ENCODE measurements at places on chromosomes 3 and 15. TPM values are rescaled to one million over a fixed set of nuclear protein-coding genes. Genes with fewer than 3 reads are reported as not detected.

The PARP15 gene
- 3.9 TPM for total RNA-seq

The OSTN gene
- total RNA-seq: 0.36 TPM

- no peaks in the 10 kb centered on the region for H3K36me3 ChIP-seq
- no peak overlapping the region for H3K4me3 ChIP-seq
- H3K27me3 ChIP-seq: no peaks in the 10 kb centered on the region
- DNase-seq: no peak
Observed at GRCh38 chr3:6425289-6425820, 435.6 kb upstream of the GRM7 start.

DNA sequence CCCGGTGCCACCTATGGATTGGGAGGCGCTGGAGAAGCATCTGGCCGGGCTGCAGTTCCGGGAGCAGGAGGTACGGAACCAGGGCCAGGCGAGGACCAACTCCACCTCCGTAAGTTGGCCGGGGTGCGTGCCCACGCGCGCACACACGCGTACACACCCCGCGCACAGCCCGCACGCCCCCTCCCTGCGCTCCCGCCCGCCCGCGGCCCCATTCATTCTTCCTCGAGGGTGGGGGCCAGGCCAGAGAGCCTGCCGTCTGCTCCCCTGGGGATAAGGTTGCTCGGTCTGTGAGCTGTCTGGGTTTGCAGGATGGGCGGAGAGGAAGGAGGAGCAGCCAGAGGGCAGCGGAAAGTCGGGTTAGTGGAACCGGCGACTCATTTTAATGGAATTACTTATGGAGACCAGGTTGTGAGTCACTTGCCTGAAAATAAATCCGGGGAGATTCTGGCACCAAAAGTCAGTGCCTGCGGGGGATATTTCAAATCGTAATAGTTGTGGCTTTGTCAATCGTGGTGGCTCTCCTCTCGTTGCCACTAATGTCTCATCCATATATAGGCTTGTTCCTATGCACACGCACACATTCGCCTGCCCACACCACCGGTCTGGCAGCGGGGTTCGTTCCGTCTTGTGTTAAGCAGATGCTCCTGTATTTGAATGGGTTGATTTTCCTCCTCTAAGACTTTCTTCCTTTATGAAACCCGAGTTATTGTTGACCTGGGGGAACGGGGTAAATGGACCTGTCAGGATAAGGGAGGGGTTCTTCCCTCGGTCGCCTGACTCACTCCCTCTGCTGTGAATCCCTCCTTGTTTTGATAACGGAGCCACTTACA is 223.4 kb upstream of the IL12A start:
- H3K4me1 ChIP-seq: peaks cover 63% of the 10 kb centered on the region
- peaks cover 5% of the 10 kb centered on the region for H3K36me3 ChIP-seq
- no peaks in the 10 kb centered on the region for H3K27me3 ChIP-seq
- peak; percentile 93 for DNase-seq

DNA sequence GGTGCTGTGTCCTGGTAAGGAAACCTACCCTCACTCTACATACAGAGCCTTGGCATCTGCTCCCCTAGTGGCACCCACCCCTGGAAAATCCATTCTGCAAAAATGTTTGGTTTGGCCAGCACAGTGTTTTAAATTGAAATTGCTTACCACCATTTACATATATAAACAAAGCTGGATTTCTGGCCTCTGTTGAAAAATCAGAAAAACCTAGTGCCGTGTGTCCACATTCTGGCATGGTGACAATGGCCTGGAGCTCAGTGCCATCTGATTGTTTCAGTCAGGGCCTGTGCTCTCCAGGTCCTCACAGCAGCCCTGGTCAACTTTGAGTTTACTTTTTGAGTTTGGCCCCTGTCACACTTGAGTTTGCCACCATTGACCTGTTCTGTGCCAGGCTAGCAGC is 2.9 kb upstream of the IL17RC start:
- no peaks in the 10 kb centered on the region for H3K36me3 ChIP-seq
- peaks cover 56% of the 10 kb centered on the region for H3K4me1 ChIP-seq
- no peak for DNase-seq
- peak overlapping the region; percentile 97 for H3K27ac ChIP-seq

- H3K27me3 ChIP-seq: no peaks in the 10 kb centered on the region
- no peak overlapping the region for H3K4me3 ChIP-seq
- no peaks in the 10 kb centered on the region for H3K36me3 ChIP-seq
- H3K27ac ChIP-seq: no peak overlapping the region
- no peak for DNase-seq
Observed at GRCh38 chr3:151468284-151468917, 7.5 kb upstream of the IGSF10 start.

- H3K27ac ChIP-seq: peak overlapping the region; percentile 51
- peaks cover 11% of the 10 kb centered on the region for H3K4me1 ChIP-seq
- no peaks in the 10 kb centered on the region for H3K27me3 ChIP-seq
- DNase-seq: peak; percentile 86
- H3K4me3 ChIP-seq: peak overlapping the region; percentile 49
Observed at GRCh38 chr3:157542711-157543500, 39.7 kb upstream of the VEPH1 start.

DNA sequence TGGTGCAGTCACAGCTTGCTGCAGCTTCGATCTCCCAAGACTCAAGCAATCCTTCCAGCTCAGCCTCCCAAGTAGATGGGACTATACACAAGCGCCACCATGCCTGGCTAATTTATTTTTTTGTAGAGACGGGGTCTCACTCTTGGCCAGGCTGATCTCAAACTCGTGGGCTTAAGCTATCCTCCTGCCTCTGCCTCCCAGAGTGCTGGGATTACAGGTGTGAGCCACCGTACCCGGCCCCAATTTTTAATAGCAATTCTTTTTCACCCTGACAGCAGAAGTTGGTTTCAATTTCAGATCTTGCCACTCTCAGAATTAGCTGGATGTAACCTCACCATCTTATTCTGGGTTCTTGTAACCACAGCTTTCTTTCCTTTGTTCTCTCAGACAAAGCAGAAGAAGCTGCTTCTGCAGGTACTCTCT is 64.8 kb downstream of the TRIM71 start:
- H3K4me1 ChIP-seq: no peaks in the 10 kb centered on the region
- no peak for DNase-seq
- H3K4me3 ChIP-seq: no peak overlapping the region
- no peaks in the 10 kb centered on the region for H3K27me3 ChIP-seq

DNA sequence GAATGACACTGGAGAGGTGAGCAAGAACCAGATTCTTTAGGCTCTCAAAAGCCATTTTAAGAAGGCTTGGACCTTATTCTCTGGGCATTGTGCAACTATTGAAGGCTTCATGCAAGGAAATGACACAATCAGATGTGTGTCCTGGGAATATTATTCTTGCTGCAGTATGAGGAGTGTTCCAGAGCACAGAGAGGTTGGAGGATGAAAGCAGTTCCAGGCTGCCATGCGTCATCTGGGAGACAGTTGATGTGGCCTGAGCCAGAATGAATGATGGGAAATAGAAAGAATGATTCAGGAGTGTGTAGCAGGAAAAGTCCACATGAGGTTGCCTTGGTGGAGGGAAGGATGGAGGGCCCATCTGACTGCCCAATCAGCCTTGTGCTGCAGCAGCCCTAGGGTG is 123.1 kb downstream of the CHCHD6 start:
- peak overlapping the region; percentile 62 for H3K27ac ChIP-seq
- H3K27me3 ChIP-seq: no peaks in the 10 kb centered on the region
- no peak for DNase-seq
- H3K4me1 ChIP-seq: no peaks in the 10 kb centered on the region
- H3K36me3 ChIP-seq: no peaks in the 10 kb centered on the region

GRCh38 chr15:49242820-49243219 is 72.8 kb downstream of the GALK2 start:
- H3K27me3 ChIP-seq: no peaks in the 10 kb centered on the region
- H3K36me3 ChIP-seq: no peaks in the 10 kb centered on the region
- DNase-seq: no peak
- no peak overlapping the region for H3K4me3 ChIP-seq
- H3K4me1 ChIP-seq: peaks cover 69% of the 10 kb centered on the region

DNA sequence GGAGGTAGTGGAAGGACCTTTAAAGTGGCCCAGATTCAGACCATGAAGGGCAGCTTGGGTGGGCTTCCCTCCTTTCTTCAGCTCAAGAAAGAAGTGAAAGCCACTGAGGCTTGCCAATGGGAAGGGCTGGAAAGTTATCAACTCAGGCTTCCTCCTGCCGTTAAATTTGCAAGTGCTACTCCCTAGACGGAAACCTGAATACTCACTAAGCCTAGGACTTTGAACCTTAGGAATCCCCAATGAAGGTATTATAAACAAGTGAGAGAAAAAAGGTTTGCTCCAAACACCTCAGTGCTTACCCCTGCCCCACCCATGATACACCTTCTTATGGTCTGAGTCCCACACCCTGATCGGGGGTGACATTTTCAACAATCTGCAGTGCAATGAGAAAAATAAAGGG is 396.4 kb downstream of the SHQ1 start:
- no peaks in the 10 kb centered on the region for H3K36me3 ChIP-seq
- no peak for DNase-seq
- peaks cover 5% of the 10 kb centered on the region for H3K4me1 ChIP-seq
- H3K27ac ChIP-seq: no peak overlapping the region
- H3K4me3 ChIP-seq: no peak overlapping the region

- DNase-seq: no peak
- H3K27me3 ChIP-seq: no peaks in the 10 kb centered on the region
- peaks cover 1% of the 10 kb centered on the region for H3K4me1 ChIP-seq
- H3K27ac ChIP-seq: no peak overlapping the region
- H3K36me3 ChIP-seq: no peaks in the 10 kb centered on the region
Observed at GRCh38 chr3:185342459-185343174, 20.3 kb upstream of the MAP3K13 start.

The CD96 gene
- 2.3 TPM for total RNA-seq

The RTP3 gene
- total RNA-seq: not detected

The ACOX2 gene
- 35.8 TPM for total RNA-seq

DNA sequence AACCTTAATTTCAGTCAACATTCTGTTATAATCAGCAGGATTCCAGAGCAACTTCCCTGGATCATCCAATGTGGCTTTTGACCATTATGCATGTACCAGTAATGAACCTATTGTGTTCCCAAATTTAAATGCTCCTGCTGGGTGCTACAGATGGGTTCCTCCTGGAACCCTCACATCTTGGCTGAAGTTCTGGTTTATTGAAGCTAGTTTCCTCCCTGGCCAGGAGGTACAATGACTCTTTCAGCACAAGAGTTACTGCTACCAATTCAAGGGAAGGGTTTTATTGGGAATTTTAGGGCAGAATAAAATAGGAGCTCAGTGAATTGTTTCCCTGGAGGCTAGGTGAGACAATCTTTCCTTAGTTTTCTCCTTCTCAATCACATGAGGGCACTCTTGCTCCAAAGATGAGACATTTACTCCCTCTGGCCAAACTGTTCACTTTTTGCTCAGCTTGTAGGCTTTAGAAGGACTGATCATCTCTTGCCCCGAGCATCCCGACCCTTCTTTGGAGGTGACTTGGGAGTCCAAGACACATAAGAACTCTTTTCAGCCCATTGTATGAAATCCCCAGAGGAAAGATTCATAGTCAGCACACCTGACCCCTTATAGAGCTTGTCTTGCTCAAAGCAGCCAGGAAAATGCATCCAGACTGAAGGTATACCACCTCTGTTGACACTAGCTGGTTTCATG is 8.8 kb upstream of the NPHP3 start:
- H3K4me3 ChIP-seq: no peak overlapping the region
- H3K36me3 ChIP-seq: no peaks in the 10 kb centered on the region
- DNase-seq: no peak
- no peaks in the 10 kb centered on the region for H3K27me3 ChIP-seq
- H3K4me1 ChIP-seq: no peaks in the 10 kb centered on the region
- H3K27ac ChIP-seq: no peak overlapping the region

DNA sequence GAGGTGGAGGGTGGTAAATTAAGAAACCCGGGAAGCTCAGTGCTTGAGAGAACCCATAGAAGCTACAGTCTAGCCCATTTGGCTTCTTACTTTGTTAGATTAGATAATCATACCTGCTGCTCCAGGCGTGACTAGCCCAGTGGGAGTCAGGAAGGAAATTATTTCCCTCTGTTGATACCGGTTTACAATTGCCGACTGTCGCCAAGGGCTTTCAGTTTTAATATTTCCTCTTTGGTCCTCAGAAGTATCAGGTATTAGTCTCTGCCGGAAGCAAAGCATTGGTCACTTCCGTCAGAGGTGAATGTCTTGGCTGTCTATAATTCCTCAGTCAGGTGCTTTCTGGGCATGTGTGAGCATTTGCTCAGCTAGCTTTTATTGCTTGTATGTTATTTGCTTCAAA is 75.2 kb downstream of the LPP start:
- no peaks in the 10 kb centered on the region for H3K36me3 ChIP-seq
- peak overlapping the region; percentile 91 for H3K27ac ChIP-seq
- no peaks in the 10 kb centered on the region for H3K27me3 ChIP-seq
- no peaks in the 10 kb centered on the region for H3K4me1 ChIP-seq

The CKMT1A gene
- not detected for total RNA-seq

DNA sequence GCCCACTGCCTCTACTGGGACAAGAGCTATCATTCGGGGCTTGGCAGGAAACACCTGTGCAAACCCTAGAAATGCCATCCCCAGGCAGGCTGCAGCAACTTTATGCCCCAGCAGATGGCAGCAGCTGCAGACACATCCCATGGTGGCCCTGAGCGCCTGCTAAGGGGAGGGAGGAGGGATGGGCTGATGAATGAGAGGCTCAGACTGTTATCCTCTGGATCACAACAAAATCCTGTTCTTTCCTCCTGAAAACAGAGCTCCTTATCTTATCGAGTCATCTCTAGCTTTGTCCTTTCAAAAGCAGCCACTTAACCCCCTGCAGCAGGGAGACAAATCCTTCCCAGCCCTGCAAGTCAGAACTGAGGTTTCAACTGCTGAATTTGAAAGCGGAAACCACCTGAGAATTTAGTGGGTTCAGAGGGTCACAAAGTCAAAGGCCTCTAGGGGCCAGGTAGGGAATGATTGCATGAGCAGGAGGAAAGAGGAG is 90.6 kb upstream of the PROK2 start:
- no peak overlapping the region for H3K4me3 ChIP-seq
- H3K27me3 ChIP-seq: no peaks in the 10 kb centered on the region
- peak; percentile 85 for DNase-seq
- H3K36me3 ChIP-seq: no peaks in the 10 kb centered on the region

DNA sequence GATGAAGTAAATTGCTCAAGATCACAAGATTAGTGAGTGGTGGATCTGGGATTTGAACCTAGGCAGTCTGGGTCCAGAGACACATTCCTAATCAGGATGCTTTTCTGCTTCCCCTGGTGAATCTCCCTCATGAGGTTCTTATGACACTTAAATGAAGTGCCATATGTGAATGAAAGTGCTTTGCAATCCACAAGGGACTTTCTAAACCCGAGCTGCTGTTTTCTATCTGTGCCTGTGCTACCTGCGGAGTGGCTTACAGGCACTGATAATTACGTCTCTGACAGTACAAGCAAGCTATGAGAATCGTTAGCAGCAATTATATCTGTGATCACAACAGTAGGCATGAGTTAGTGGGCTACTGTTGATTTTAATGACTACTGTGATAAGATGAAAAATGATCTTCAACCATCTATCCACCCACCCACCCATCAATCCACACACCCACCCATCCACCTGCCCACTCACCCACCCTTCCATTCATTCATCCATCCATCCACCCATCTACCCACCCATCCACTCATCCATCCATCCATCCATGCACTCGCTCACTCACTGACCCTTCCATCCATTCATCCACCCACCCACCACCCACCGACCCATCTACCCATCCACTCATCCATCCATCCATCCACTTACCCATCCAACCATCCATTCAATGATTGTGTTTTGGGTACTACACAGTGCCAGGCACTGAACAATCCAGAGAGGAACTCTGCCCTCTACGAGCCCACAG is 51.8 kb downstream of the ATP2B2 start:
- DNase-seq: no peak
- no peaks in the 10 kb centered on the region for H3K27me3 ChIP-seq
- no peaks in the 10 kb centered on the region for H3K36me3 ChIP-seq
- no peak overlapping the region for H3K27ac ChIP-seq
- H3K4me3 ChIP-seq: no peak overlapping the region
